ENCODE measurements at places on chromosomes 11 and 22. TPM values are rescaled to one million over a fixed set of nuclear protein-coding genes. Genes with fewer than 3 reads are reported as not detected.

DNA sequence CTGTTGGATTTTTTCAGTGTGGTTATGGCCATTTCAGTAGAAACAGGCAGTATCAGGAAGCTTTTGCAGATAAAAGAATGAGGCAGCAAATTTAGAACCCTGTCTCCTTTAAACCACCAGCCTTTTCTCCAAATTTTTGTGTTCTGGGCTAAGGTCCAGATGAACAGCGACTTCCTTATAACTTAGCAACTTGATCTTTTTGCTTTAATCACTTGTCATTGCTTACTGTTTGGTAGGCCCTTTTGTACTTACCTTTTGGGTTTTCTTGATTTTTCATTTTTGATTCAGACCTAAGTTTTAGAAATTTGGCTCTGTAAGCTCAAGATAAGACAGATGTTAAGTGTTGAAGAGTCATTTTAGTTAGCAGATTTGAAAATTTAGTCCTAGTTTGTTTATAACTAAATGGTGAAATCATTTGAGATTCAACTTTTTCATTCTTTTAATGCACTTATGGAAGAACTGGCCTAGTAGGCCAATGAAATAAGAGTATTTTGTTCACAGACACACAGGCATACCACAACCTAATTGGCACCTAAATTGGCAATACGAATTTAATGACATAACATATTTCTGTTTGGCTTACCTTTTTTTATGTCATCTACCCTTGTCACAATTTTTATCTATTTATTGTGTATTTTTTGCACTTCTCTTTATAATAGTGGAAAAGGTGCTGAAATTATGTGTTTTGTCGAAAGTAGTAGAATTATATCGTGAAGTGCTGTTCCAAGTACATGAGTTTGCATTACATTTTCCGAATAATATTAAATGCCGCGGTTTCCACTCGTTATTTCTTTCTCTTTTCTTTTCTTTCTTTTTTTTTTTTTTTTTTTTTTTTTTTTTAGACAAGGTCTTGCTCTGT is 2.1 kb downstream of the RTN3 start:
- no peak for DNase-seq

DNA sequence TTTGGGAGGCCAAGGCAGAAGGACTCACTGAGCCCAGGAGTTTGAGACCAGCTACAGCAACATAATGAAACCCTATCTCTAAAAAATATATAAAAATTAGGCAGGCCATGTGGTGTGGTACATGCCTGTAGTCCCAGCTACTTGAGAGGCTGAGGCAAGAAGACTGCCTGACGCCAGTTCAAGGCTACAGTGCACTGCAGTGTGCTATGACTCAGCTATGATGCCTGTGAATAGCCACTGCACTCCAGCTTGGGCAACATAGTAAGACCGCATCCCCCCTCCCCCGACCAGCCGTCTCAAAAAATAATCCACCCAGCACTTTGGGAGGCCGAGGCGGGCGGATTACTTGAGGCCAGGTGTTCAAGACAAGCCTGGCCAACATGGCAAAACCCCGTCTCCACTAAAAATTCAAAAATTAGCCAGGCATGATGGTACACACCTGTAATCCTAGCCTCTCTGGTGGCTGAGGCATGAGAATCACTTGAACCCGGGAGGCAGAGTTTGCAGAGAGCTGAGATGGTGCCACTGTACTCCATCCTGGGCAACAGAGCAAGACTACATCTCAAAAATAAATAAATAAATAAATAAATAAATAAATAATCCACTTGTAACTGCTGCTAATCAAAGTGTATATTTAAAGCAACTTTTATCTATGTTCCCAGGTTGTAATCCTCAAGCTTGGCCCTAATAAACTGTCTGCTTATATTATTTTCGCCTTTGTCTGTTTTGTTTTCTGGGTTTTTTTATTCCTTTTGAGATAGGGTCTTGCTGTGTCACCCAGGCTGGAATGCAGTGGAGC is 7.8 kb downstream of the HPS5 start:
- no peak for DNase-seq

GRCh38 chr11:74559110-74559933 is 33.1 kb upstream of the POLD3 start:
- DNase-seq, result no peak

DNA sequence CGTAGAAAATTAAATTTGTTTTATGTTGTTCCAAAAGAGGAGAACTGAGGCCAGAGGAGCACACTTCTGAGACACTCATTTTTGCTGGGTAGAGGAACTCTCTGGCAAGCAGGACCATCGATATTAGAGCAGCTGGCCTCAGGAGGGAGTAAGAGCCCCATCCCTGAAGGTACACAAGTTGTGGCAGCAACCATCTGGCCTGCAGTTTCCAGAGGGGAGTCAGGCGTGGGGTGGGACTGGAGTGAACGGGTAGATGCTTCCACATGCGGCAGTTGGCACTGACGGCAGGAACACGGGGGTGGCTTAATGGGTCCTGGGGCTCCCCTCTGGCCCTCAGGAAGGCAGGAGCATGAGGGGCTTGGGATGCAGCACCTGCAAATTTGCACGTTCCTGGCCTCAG is 13.2 kb upstream of the SSTR3 start:
- DNase-seq, result no peak

- DNase-seq, result peak; percentile 80
These were observed at the start of gene TCIRG1 for GRCh38 chr11:68038718-68039525. Gene TCIRG1 (plus strand): TSS chr11:68039025. CDS start chr11:68041272, 2,247 bp downstream.

GRCh38 chr11:6323291-6323905 is 3.1 kb upstream of the CAVIN3 start:
- no peak for DNase-seq

DNA sequence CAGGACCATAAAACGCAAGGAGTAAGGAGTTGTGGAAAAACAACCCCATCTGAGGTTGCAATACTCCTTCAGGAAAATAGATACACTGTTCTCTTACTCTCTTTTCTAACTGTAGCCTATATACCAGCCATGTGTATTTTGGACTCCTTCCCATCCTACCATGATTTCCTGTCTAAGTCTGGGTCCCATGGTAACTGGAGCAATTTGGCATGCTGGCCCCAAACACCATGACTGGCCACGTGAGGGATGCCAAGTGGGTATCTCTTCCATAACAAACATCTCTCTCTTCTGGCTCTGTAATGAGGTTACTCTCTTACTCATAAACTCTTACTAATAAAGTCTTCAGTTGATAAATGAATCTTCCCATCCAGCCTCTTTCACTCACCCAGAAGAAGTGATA is 26.5 kb downstream of the ABTB2 start:
- no peak for DNase-seq

DNA sequence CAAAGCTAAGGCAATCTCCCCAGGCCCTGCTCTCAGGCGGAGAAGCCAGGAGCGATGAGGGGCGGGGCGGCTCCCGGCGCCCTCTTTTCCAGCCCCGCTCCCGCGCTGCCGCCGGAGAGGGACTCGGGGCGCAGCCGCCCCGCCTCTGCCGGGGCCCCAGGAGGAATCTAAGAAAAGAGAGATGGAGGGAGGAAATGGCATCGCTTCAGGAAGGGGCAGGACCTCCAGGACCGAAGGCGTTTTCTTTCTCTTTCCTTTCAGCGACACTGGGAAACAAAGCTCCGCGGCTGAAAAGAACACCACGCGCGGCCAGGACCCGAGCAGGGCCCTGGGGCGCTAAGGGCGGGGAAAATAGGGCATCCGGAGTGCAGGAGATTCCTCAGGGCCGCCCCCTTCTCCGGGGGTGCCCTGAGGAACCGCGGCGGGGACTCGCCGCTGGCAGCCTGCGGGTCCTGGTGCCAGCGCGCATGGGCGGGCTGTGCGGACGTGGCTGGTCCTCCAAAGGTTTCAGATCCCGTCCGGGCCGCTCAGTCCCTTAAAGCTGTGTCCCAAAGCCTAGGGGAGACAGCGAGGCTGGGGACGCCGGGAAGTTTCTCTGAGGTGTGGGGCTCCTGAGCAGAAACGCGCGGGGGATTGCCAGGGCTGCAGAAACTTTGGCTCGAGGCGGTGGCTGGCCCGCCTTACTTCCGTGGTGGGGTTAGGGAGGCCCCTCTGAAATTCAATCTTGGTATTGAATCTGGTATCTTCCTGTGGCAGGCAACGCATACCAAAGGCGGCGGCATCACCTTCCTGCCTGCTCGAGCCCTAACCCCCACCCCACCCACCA is 2.8 kb upstream of the BSX start:
- DNase-seq, result no peak

GRCh38 chr11:120272303-120272702 is 32.4 kb downstream of the POU2F3 start:
- DNase-seq, result no peak

DNA sequence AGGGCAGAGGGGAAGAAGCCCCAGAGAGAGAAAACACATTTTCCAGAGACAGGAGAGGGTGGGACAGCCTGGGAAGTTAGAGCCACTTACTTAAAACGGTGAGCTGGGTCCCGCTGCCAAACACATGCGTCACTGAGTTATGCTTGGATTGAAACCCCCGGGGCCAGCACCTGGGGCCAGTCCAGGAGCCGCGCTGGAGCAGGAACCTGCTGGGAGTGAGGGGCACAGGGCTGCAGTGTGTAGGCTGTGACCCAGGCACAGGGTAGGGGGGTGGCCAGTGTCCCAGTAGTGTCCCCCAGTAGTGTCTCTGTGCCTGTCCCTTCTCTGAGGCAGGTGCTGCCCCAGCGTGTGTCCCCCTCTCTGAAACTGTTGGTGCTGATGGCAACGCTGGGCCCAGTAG is 5.2 kb downstream of the IGLL1 start:
- DNase-seq, result no peak

DNA sequence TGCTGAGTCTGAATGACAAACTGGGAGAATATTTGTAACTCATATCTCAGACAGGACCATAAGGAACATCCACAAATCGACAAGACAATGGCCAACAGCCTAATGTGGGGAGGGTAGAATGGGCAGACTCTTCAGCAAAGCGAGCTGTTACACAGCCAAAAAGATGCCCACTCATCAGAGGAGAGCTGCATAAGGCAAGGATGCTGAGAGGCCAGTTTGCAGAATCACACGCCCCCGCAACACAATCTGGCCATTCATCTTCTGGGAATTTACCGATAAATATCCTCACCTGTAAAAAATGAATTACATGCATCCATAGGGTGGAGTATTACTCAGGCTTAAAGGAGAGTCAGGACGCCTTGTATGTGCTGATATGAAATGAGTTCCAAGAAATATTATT is 57.5 kb upstream of the SLC22A12 start:
- no peak for DNase-seq

DNA sequence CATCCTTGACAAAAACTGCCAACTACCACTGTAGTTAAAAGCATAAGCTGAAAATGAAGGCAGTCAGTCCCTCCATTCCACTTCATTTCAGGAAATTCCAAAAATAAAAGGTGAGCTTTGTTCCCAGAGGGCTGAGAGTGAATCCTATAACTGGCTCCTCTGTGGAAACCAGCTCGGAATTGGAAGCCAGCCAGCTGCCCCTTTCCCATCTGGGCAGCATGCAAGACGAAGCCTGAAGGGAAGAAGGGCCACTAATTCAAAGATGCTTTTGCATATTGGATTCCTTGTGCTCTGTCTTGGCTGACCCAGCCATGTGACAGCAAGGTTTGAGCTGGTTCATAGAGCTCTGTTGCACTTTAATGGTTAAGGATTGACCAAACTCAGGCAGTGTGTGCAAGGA is 83.4 kb downstream of the ALX4 start:
- no peak for DNase-seq

DNA sequence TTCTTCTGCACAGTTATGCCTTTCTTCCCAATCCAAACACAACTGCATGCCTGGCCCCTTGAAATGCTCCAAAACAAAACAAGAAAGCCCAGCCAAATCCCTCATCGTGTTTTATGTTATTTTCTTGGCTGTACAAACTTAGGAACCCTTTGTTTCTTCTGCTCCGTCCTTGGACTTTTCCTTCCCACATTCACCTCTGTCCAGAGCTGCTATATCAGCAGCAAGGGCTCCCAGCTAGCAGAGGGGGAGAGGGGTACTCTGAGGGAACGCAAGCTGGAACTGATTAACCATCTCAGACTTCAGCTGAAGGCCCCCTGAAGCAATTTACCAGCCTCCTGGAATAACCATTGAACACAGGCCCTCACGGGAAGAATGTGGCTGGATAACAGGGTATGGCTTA is 214.7 kb downstream of the TENM4 start:
- DNase-seq, result no peak

GRCh38 chr22:28799606-28800307 is 612 bp downstream of the XBP1 start:
- DNase-seq, result no peak

GRCh38 chr22:37551981-37552380 is 8.3 kb upstream of the CDC42EP1 start:
- DNase-seq, result no peak

DNA sequence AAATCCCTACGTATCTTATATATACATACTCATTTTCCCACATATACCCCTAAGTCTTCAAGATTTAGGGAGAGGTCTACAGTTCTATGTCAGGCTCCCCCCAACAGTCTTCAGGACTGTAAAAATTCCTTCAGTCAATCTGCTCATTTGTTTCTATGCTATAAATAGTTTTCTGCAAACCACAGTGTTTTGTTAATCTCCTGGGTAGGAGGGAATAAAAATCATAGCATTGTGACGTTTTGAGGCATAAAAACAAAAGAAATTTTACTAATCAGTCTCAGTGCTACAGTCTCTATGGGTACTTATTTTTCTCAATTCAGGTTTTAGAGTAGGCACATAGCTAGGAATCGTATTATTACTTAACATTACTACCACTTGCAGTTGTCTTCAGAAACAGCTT is 552.8 kb upstream of the LRRC4C start:
- no peak for DNase-seq

Gene CLDN5
- total RNA-seq, result 84.8 TPM

Gene SCN2B
- 4.9 TPM for total RNA-seq

Gene JAML
- 0.82 TPM for total RNA-seq

Gene METTL15
- 19.2 TPM for total RNA-seq

Gene TBC1D22A
- total RNA-seq, result 5.3 TPM

Gene OTOG
- under 0.01 TPM for total RNA-seq

All from frontal cortex (tissue), 4 donors.